ENCODE measurements at places on chromosomes 4 and X. TPM values are rescaled to one million over a fixed set of nuclear protein-coding genes. Genes with fewer than 3 reads are reported as not detected.

Gene PITX2
- 2.0 TPM for total RNA-seq

Gene PASD1
- total RNA-seq, result not detected

Gene SRPX2
- total RNA-seq, result 5.1 TPM

Gene MAGEB4
- total RNA-seq, result 3.6 TPM

Gene DIPK2B
- 14.9 TPM for total RNA-seq

Gene ERVMER34-1
- total RNA-seq, result 1.2 TPM

Gene MAGEC2
- not detected for total RNA-seq

Gene CITED1
- 552 TPM for total RNA-seq

Gene SERTM2
- total RNA-seq, result 0.05 TPM

Gene ARMCX1
- total RNA-seq, result 23.5 TPM

Gene SSX2B
- not detected for total RNA-seq

Gene USP38
- 19.1 TPM for total RNA-seq

Gene PNMA6A
- 0.14 TPM for total RNA-seq

Gene ASB11
- 0.46 TPM for total RNA-seq

Gene FAM241A
- 3.7 TPM for total RNA-seq

- no peak for DNase-seq
Measured at GRCh38 chr4:37678624-37679023, 7.6 kb downstream of the RELL1 start.

- DNase-seq, result no peak
Measured at GRCh38 chr4:150389896-150390530, 191.9 kb upstream of the MAB21L2 start.

DNA sequence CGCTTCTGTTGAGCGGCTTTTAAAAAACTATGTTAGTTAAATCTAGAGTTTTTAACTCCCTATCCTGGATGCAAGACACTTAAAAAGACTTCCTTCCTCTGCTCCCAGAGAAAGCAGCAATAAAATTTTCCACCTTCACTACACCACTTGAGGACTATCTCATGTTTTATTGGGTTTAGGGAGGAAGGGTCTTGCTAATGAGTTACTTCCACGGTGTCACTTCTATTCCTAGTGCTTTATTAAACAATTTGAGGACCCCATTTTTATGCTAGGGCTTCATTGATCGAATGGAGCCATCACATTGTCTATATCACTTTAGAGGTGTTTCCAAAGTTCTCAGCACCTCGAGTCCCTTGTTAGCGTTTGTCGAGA lies 3.7 kb upstream of the STIM2 start:
- no peak for DNase-seq

- no peak for DNase-seq
Measured at GRCh38 chr4:54897590-54897989, 227.8 kb downstream of the KDR start.

- DNase-seq, result no peak
Measured at GRCh38 chr4:108054025-108054638, 64.4 kb downstream of the HADH start.

GRCh38 chr4:168183717-168184571 lies 91.6 kb downstream of the ANXA10 start:
- no peak for DNase-seq

DNA sequence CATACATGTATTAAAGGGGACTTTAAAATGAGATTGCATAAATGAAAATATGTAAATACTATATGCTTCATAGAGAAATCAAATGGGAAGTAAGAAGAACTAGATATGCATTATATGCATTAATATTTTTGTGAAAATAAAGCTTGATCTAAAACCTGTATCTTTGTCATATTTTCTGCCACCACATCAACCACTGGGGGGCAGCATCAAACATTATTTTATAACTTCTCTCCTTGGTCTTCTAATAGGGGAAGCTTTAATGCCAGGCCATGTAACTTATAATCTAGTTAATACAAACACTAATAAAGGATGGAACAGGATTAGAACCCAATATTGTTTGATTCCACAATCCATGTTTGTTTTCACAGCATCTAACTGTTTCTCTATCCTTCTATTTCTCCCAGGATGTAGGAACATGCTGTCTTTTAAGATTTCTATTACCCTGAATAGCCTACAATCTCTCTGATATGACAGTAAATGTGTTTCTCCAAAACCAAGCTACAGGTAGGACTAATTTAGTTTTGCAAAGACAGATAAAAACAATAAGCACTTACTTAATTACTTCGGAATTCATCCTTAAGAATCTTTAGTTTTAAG lies 10.0 kb downstream of the QRFPR start:
- DNase-seq, result peak; percentile 8

- DNase-seq, result no peak
Measured at GRCh38 chrX:118614150-118614549, 113.3 kb upstream of the IL13RA1 start.

- DNase-seq, result no peak
Measured at GRCh38 chr4:96352051-96352517, 512.2 kb downstream of the PDHA2 start.

GRCh38 chr4:139977838-139978609 lies 176.0 kb downstream of the MAML3 start:
- no peak for DNase-seq

- DNase-seq, result no peak
Measured at GRCh38 chr4:111064342-111064993, 441.6 kb upstream of the PITX2 start.

GRCh38 chr4:78292341-78292740 lies 235.2 kb downstream of the FRAS1 start:
- no peak for DNase-seq

DNA sequence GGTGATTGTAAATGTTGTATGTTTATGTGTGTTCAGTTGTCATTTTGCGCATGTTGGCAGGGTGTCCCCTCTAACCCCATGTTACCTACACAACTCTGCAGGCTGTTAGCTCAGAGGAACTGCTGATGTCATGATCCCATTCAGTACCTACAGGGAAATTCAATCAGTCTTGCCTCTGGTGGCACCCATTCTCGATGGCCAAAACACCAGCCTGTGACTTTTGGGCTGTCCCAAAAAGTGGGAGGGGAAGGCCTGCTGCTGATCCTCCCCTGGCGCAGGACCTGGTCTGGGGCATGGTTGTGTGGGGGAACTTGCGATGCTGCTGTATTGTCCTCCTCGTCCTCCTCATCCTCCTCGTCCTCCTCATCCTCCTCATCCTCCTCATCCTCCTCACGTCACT lies 174.5 kb downstream of the DCLK2 start:
- DNase-seq, result no peak

DNA sequence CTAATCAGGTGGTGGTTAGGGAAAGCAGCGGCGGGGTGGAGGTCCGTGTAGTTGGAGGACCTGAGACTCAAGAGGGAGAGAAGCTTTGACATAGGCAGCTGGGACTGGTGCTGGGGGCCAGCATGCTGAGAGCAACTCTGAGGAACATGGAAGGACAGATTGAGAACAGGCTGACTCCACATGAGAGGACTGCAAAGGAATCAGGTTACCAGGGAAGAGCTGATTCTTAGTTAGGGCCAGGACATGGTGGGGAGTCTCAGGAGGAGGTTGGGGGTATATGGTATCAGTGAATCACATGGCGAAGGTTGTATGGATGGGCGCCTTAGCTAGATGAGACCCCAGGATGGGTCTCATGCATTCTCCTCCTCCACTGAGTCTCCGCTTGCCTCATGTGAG lies 264.0 kb upstream of the BOD1L1 start:
- no peak for DNase-seq

DNA sequence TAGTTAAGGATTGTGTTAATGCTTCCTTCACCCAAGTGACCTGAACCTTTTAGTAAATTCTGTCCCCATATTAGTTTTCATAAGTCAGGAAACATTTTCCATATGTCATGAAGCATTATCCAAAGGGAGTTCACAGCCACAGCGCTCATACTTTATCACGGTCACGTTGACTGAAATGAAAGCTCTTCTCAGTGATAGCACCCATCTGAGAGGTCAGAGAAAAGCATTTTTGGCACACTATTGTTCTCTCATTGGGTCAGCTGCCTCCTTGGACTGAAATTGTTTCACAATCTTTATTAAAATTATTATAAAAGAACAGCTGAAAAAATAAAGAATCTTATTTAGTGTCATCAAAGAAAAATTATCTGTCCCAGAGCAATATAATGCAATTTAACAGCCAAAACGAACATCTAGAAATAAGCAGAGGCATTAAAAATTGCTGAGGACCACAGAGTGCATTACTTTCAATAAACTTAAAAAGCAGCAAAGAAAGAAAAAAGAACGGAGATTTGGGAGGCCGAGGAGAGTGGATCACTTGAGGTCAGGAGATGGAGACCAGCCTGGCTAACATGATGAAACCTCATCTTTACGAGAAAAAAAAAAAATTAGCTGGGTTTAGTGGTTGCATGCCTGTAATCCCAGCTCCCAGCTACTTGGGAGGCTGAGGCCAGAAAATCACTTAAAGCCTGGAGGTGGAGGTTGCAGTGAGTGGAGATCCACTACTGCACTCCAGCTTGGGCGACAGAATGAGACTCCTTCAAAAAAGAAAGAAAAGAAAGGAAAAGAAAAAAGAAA lies 680.8 kb upstream of the FAM241A start:
- DNase-seq, result no peak

DNA sequence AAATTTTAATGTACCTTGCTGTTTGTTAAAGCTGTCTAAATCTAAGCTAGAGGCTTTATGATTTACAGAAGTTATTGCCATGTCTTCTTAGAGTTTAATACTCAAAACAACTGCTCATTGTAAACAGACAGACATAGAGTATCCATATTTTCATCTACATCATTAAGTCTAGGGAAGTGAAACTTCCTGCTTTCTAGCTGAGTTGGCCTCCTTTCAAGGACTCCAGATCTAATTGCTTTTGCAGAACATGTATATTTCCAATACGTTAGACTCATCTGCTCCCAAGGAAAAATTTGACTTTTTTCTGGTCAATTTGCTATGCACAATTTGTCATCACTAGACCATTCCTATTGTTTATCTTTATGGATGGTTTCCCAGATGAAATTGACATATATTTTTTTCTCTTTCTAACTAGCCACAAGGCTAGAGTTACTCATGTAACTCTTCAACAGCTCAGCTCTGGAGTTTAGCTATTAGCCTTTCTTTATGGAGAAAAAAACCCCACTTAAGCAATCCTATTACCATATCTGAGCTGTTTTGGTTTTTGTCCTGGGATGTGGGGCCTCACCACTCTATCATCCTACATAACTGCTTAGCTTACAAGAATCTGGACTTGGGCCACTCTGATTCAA lies 122.9 kb downstream of the PPA2 start:
- DNase-seq, result no peak

DNA sequence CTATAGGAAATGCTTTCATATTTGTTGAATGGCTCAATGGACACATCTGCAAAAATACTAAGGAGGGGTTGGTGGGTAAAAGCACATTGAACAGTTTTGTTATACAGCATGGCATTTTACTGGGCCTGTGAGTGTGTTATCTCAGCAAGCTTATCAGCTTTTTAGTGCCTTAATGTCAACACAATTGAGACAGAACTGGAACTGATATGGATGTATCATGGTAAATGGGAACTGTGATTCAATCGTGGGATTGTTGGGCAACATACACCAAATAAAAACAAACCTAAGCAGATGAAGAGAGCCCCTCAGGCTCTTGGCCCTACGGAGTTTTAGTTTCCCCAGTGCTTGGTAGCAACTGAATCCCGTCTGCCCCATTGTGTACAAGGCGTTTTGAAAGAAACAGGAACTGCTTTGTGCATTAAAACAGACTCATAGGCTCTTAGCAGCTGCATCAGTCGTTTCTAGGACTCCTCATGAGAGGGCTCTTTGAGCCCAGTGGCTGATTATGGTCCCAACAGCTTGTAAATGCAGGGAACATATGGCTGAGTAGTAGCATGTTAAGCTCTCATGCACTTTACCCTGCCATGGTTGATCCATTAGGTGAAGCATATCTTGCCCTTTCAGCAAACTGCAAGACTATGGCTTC lies 7.3 kb downstream of the GPR119 start:
- DNase-seq, result no peak

GRCh38 chr4:129189630-129190029 lies 93.7 kb downstream of the C4orf33 start:
- no peak for DNase-seq

DNA sequence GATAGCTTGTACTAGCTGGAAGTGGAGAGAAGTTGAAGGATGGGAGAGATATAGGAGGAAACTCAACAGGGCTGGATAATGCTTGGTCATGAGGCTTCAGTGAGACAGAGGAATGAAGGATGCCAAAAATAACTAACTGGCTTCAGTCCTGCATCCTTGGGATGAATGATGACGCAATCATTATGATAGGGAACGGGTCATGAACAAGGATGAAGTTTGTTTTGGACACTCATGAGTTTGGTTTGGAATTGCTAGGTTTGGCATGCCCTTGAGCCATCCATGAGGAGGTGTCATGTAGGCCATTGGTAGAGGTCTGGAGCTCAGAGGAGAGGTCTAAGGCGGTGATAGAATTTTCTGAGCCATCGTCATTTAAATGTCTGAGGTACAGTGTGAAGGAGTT lies 160.0 kb upstream of the NHS start:
- no peak for DNase-seq

- no peak for DNase-seq
Measured at GRCh38 chr4:142363686-142364085, 482.4 kb downstream of the INPP4B start.

DNA sequence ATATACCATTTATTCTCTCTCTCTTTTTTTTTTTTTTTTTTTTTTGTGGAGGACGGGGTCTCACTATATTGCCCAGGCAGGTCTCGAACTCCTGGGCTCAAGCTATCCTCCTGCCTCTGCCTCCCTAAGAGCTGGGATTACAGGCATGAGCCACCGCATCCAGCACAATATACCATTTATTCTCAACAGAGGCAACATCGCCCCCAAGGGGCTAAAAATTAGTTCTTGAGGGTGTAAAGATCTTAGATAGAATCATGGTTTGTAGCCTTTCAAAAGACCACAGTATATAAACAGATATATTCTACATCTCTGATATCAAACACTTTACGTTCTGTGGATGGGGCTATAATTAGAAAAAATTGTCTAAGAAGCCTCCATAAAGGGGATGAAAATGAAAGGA lies 39.8 kb upstream of the TCEAL2 start:
- DNase-seq, result no peak

DNA sequence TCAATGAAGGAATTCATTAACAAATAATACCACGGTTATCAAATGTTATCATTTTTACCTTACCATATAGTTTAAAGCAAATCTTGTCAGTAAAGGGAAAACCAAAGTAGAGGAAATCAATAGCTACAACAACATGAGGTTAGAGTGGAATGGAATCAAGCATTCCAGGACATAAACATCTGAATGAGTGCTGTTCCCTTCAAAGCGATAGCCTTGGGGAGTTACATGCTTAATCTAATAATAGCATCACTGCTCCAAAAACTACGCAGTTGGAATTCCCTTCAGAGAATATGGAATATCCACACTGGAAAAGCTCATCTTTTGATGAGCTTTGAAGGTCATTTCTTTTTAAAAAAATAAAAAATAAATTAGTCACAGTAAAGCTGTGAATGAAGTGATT lies 31.2 kb downstream of the PDE5A start:
- no peak for DNase-seq

GRCh38 chr4:175745329-175745728 lies 66.7 kb downstream of the GPM6A start:
- DNase-seq, result no peak
